ENCODE measurements at places on chromosomes 2 and 18. TPM values are rescaled to one million over a fixed set of nuclear protein-coding genes. Genes with fewer than 3 reads are reported as not detected.

- DNase-seq, result no peak
Measured at GRCh38 chr2:120883607-120884440, 148.2 kb downstream of the GLI2 start.

DNA sequence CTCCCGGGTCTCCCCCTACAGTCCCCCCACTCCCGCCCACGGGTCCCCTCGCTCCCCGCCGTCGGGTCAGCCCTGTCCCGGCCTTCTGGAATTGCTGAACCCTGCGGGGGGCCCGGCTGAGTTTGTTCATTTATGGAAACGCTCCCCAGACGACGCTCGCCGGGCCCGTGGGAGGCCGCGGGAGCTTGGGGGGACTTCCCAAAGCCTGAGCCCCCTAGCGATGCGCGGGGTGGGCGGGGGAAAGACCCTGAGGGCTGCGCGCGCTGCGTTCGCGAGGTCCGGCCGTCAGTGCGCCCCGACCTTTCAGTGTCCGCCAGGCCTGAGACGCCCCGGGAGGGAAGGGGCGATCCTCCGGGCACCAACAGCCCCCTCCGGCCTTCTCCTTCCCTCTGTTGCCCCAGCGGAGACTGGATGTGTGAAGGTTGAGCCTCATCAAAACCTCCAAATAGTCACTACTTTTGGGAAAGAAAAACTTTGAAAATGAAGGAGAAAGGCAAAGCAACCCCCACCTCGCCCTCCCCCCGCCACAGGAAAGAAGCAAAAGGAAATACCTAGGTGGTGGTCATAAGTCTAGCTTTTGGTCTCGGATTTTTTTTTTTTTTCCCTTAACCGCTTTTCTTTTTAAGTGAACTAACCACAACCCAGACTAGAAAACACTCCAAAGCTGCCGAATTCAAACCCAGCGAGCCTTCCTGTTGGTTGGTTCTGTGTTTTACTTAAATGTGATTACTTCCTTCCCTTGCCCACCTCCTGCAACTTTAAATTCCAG lies 509 bp upstream of the CYS1 start:
- DNase-seq, result no peak

Gene IL36RN
- not detected for total RNA-seq

- DNase-seq, result no peak
Measured at GRCh38 chr2:8086357-8086756, 595.5 kb upstream of the ID2 start.

- DNase-seq, result no peak
Measured at GRCh38 chr2:208142240-208142924, 3.6 kb downstream of the CRYGB start.

Gene TFPI
- total RNA-seq, result 8.8 TPM

Gene FTCDNL1
- 1.3 TPM for total RNA-seq

DNA sequence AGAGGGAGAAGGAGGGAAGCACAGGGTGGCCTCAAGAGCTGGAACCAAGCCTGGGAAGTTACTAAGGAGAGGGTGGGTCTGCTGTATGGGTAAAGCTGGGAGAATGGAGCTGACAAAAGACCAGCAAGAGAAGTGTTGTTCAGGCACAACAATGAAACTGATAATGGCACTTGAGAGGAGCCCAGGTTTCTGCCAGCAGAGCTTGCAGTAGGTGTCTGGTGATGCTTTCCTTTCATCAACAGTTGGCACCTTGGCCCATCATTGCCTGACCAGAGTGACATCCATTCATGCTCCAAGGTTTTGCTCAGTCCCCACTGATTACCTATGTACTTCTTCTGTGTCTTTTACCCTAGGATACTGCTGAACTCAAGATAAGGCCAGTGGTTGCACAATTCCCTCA lies 92.9 kb upstream of the CXCR4 start:
- no peak for DNase-seq

Gene SULT6B1
- total RNA-seq, result not detected

DNA sequence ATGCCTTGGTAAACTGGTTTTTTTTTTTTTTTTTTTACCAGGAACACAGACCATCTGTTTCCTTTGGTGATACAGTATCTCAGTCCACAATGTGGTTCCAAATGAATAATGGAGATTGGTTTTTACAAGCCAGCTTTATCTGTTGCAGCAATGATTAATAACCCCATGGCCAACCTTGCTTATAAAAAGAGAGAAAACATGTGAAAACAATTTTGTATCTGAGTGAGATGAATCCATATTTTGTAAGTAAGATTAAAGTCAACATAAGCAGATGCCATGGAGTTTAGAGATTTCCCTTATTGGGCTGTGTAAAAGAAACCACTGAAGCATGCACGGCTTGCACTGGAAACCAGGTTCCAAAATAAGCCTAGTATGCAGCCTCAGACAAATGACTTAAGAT lies 108.6 kb upstream of the CNTNAP5 start:
- DNase-seq, result no peak

Gene NT5DC4
- total RNA-seq, result not detected

Gene REG3G
- not detected for total RNA-seq

- no peak for DNase-seq
Measured at GRCh38 chr2:199933466-199933865, 21.8 kb downstream of the TYW5 start.

Gene RAX
- not detected for total RNA-seq

- DNase-seq, result no peak
Measured at GRCh38 chr2:54271189-54271588, 15.2 kb upstream of the TSPYL6 start.

- peak; percentile 25 for DNase-seq
Measured at GRCh38 chr2:71833855-71834560, 313.7 kb downstream of the CYP26B1 start.

DNA sequence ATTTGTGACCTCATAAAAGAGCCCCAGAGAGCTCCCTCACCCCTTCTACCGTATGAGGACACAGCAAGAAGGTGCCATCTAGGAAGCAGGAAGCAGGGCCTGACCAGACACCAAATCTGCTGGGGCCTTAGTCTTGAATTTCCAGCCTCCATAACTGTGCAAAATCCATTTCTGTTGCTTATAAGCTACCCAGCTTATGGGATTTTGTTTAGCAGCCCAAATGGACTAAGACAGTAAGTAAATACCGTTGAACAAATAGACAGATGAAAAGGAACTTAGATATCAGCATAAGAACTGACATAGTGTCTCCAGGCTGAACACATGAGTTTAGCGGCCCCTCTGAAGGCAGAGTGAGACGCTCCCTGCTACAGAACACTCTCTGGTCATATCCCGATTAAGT lies 130.9 kb downstream of the UXS1 start:
- DNase-seq, result no peak
